DMS 273 treated with DMSO at 0.1 percent for 48 hours (cell line): ENCODE measurements at places on chromosomes 12 and 14.

GRCh38 chr14:91282954-91283645 lies 38.6 kb upstream of the GPR68 start:
- DNase-seq = no peak

GRCh38 chr14:39755269-39755878 lies 323.1 kb upstream of the FBXO33 start:
- DNase-seq = no peak

DNA sequence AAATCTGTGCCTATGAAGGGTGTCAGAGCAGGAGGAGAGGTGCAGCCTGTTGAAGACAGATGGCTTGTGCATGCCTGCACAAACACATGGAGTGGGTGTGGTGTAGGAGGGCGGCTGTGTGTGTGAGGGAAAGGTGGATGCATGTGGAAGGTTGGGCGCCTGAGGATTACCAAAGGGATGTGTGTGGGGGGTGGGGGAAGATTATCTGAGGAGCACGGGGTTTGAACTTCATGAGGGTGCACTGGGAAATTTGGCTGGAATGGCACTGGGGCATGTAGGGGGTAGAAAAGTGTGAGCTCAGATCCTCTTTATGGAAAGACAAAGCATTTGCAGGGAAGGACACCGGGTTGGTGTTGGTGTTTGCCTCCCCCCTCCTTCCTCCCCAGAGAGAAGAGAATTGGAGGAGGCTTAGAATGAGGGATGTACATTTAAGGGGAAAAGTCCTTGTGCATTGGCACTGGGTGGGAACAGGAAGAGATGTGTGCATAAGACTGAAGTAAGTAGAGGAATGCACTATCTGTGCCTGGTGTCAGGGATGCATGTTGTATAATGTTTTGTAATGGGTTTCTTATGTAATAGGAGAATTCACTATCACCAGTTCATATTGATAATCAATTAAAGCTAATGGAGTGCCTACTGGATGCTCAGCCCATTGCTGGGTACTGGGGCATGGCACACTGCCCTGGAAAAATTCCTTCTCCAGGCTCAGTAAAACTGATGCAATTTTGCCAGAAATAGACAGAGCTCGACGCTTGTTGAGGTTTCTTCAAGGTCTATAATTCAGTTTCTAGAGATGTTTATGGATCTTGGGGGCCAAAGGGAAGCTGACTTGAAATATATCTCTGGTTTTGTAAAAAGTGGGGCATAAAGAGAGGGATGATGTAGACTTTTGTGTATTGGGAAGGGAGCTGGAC lies 3.0 kb downstream of the NTF3 start:
- DNase-seq = no peak

GRCh38 chr14:101461891-101462290 lies 99.4 kb upstream of the DIO3 start:
- DNase-seq = no peak

- DNase-seq = no peak
Measured at GRCh38 chr14:76770521-76771436, 9.5 kb downstream of the VASH1 start.

DNA sequence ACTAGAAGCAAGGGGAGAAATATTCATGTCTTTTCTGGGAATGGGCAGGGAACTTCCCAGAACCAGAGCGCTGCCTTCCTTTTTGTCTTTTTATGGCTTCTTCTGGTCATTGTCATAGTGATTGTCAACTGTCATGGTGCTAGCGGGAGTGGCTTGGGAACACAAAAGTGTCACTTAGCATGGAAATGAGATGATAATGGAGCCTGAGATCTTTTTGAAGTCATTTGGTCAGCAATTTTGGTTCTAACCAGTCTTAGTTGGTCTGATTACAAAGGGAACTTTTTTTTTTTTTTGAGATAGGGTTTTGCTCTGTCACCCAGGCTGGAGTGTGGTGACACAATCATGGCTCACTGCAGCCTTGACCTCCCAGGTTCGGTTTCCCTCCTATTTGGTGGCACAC lies 62.7 kb upstream of the RPH3A start:
- no peak for DNase-seq

GRCh38 chr14:22822016-22822570 lies 6.9 kb upstream of the SLC7A7 start:
- no peak for DNase-seq

DNA sequence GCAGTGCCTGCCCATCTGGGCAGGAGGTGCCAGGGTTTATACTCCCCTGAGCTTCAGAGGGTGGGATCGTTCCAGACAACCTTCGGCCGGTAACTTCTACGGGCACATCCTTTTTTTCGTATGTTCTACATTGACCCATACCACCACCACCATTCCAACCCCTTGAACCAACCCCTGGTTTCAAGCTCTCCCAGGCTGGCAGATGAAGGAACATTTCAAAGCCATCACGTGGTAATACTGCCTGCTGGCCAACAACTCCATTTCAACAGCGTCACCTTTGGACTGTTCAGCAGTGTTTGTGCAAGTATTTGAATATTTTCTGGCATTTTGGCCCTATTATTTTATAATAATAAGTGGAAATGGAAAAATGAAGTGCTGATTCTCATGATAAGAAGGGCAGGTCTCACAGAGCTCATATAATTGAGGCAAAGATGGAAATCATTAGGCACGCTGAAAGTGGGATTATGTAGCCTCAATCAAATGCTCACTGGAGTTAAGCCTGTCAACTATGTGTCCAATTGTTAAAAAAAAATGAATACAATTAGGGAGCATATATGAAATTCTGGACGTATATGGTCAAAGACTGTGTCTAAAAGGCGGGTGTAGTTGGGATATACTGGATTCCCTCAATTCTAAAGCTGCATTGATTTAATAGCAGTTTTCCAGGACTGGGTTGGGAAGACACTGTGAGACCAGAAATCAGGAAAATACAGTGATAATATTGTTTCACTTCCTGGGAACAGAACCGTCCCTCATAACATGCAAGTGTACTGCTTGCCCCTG lies 162.1 kb downstream of the ZFP36L1 start:
- DNase-seq = no peak

DNA sequence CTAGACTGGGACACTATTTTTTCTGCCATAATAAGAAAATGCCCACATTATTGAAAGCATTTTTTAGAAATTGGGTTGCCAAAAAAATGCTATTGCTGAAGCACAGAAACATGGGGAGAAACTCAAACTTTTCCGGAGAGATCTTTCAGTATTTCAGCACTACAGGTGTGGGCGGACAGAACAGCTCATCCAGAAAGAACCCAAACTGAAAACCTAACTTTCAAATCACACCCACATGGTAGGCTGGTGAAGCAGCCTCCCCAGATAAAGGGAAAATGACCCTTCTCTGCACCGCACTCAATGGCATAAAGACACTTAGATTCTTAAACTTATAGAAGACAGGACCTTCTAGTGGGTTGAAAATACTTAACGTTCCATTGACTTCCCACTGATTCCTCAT lies 62.3 kb upstream of the TMPO start:
- DNase-seq = no peak

DNA sequence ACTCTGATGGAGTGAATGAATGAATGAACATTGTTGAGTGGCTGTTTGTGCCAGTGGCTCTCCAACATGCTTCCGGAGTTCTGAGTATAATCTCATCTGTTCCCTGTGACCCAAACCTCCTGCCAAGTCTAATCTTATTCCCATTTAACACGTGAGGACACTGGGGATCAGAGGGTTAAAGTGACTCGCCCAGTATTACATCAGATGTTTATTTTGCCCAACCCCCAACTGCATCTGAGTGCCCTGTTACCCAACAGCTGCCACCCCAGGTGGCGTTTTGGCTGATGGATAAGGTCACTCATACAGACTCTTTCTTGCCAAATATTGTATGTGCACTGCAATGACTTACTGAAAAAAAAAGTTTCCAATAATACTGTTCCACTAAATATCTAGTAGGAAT lies 210.9 kb downstream of the EXOC5 start:
- DNase-seq = peak; percentile 57

DNA sequence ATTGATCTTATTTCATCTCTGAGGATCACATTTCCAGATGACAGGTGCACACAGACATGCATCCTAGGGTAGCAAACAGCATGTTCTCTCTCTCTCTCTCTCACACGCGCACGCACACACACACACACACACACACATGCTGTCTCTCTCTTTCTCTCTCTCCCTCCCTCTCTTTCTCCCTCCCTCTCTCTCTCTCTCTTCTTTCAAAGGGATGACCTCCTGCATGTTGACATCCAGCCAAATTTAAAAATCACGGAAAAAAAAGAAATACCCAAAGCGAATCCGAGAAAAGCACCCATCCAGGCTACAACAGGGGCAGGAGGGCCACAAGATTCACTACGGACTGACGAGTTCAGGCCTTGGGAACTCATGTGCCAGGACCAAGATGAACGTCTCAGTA lies 2.3 kb downstream of the KSR2 start:
- DNase-seq = no peak

GRCh38 chr12:51871126-51871525 lies 16.8 kb upstream of the ANKRD33 start:
- DNase-seq = no peak

- DNase-seq = no peak
Measured at GRCh38 chr12:49984476-49985359, 12.0 kb downstream of the AQP6 start.

DNA sequence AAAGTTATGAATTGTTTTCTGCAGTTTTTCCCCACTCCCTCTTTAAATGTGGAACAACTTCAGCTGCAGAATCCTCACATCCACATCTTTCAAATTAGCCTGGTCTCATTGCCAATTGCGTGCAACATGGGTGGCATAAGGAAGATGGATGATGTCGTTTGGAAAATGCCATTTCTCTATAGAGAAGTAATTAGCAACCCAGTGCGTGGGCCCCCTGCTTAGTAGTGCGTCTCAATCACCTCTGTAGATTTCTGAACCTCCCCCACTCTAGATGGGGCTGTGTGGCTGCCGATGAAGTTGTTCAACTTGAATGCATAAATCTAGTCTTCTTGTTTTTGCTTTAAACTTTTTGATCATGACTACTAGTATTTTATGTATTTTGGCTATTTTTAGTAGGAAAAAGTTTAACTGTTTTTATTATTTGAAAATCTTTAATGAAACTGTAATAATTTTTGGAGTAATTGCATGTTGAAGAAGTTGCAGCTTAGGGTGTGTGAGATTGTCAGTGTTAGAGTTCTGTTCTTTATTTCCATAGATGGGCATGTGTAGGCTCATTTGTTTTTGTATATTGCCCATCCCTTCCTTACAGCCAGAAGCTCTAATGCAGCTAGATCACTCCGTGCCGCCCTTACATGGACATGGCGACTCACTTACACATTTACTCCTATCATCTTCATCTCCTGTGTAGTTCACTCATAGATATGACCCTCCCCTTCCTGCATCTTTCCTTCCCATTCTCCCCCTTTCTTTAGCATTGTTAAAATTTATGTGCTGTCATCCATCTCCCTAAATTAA lies 358.2 kb downstream of the DIO2 start:
- no peak for DNase-seq

GRCh38 chr12:56387152-56387736 lies 24.6 kb upstream of the APOF start:
- DNase-seq = no peak

GRCh38 chr12:19398376-19399363 lies 40.6 kb upstream of the AEBP2 start:
- DNase-seq = no peak

DNA sequence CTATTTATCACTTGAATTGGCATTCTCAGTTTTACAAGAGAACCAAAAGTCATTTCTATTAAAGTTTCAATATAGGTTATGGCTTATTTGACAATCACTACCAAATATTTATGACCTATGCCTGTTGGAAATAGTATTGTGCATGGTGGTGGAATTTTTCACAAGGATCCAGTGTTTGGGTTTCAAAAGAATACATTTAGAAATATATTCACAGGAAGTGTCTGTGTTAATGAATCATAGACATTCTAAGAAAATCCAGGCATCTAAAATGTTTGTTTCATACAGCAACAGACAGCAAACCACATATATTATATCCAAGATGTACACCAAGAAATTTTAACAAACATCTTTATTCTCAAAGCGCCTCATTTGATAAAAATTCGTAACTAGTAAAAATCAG lies 92.7 kb downstream of the MED13L start:
- DNase-seq = no peak

DNA sequence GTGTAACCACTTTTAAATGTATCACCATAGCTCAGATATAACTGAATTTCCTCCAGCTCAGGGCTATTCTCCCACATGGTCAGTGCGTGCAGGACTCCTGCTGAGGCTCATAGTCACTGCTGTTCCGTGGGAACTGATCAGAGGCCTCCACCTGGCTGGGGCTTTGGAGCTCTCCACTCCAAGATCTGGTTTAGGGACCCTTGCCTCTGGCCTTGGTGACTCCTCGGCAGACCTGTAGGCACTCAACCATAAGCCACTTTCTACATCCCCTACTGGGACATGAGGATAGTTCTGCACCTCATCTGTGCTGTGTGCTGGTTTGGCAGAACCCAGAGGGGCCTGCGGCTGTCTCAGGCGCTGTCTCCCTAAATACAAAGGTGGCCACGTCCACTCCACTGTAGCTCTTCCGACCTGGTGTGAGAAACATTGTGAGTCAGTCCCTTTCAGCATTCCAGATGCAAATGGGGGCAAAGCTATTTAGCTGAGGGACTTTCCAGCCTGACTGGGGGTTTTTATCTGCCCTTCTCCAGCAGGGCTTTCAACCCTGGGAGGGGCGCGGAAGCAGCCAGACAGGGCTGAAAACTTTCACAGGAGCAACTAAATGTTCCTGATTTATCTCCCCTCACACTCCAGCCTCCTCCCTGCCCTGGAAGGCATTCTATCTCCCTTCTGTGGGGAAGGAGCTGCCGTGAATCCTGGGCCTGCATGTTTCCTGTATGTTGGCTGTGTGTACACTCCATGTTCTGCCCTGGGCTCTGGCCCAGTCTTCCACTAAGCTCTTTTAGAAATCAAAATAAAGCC lies 218.3 kb upstream of the DAAM1 start:
- DNase-seq = no peak

DNA sequence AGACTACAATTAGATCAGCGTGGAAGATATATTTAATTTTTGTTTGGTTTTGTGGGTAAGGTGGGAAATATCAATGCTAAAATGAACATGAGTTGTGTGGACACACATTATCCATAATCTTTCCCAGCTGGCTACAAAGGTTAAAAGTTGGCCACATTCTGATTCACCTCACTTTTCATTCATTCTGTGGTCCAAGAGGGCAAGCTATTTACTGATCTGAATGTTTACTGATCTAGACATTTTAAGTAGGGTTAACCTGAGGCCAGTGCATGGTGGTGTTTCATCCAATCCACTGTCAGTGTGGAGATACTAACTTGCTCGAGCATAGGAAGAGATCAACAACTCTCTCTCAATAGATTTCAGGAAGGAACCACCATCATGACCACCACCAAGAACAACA lies 71.6 kb downstream of the DCAF5 start:
- DNase-seq = no peak

- DNase-seq = no peak
Measured at GRCh38 chr12:13566292-13566691, 369.8 kb downstream of the EMP1 start.

DNA sequence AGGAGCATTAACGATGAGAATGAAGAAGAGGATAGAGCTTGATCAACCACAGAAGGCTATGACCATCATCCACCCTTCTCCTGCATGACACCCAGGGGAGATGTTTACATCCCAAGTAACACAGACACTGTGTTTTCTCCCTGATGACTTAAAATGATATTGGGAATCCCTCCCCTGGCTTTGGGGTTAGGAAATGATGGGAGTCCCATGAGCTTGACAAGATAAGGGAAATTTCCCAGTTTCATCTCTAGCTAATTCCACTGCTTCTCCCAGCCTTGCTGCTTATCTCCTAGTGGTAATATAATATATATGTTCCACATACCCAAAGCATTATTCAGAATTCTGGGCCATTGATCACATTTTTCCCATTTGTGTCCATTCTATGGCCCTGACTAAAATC lies 4.0 kb upstream of the OR6S1 start:
- DNase-seq = no peak
